ENCODE measurements at places on chromosomes 6 and 20.
A peak's percentile ranks its signal among the peaks of the same experiment; 100 is the strongest.

DNA sequence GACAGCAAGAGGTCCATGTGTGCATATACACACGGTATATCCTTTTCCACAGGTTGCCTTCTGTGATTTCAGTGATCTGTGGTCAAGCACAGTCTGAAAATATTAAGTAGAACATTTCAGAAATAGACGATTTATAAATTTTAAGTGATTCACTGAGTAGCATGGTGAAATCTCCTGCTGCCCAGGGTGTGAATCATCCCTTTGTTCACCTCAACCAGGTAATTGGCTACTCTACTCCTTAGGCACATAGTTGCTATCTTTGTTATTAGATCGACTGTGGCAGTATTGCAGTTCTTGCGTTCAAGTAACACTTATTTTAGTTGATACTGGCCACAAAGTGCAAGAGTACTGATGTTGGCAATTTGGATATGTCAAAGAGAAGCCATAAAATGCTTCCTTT lies 1421.7 kb downstream of the GRIK2 start:
- no peak for DNase-seq

- no peak for DNase-seq
These were observed 56.4 kb upstream of the RPS6KA2 start for GRCh38 chr6:166683477-166683876.

GRCh38 chr20:58309591-58310290 lies at the start of gene RAB22A:
TSS of gene RAB22A (plus strand) at chr20:58309715. CDS start at chr20:58309977, 262 bp downstream.
- peak; percentile 73 for DNase-seq

GRCh38 chr6:54516321-54516720 lies 208.1 kb downstream of the TINAG start:
- no peak for DNase-seq

DNA sequence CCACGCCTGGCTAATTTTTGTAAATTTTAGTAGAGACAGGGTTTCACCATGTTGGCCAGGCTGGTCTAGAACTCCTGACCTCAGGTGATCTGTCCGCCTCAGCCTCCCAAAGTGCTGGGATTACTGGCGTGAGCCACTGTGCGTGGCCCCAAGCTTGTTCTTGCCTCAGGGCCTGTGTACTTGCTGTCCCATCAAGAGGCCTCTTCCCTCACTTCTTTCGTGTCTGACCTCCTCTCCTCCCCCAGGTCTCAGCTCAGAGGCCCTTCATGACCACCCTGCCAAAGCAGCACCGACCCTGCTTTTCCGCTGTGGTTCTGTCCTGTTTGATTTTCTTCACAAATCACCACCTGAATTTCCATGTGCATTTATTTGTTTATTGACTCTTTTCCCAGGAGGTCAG lies 10.5 kb upstream of the UBE2V1 start:
- no peak for DNase-seq

DNA sequence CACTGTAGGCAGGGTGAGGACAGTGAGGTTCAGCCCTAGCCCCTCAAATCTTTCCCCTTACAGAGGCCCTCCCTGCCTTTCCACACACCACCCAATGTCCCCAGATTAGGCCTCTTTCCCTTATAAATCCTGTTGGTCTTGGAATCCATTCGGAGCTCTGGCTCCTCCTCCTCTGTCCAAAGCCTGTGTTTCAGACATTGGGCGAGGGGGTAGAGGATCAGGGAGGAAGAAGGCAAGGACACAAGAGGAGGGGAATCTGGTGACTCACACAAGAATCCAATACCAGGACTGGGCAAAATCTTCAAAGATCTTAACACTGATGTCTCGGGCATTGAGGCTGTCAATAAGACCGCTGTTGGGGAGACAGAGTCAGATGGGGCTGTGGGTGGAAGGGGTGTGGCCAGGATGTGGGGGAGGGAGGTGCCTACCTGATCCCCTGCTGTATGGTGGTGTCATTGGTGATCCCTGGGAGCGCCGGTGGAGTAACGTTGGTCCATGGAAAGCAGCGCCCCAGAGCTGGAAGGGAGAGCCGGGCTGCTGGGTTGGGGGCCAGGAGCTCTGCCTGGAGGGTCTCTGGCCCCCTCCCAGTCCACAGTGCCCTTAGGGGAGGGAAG lies 7.6 kb downstream of the SLC44A4 start:
- no peak for DNase-seq

- no peak for DNase-seq
These were observed 173.0 kb downstream of the AIG1 start for GRCh38 chr6:143233554-143234285.

DNA sequence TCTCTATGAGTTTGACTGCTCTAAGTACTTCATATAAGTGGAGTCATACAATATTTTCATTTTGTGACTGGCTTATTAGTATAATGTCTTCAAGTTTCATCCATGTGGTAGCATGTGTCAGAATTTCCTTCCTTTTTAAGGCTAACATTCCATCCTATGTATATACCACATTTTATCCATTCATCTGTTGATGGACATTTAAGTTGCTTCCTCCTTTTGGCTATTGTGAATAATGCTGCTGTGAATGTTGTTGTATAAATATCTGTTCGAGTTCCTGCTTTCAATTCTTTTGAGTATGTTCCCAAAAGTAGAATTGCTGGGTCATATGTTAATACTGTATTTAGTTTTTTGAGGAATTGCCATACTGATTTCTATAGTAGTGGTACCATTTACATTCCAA lies 79.5 kb downstream of the PTPRA start:
- DNase-seq = no peak

- DNase-seq = no peak
These were observed 306.7 kb downstream of the PLCB1 start for GRCh38 chr20:8438748-8439147.

- no peak for DNase-seq
These were observed 598 bp downstream of the OGFR start for GRCh38 chr20:62805155-62805710.

- no peak for DNase-seq
These were observed 1.7 kb upstream of the GMPR start for GRCh38 chr6:16236631-16237199.

- DNase-seq = no peak
These were observed 659 bp downstream of the MCUR1 start for GRCh38 chr6:13813621-13814175.

DNA sequence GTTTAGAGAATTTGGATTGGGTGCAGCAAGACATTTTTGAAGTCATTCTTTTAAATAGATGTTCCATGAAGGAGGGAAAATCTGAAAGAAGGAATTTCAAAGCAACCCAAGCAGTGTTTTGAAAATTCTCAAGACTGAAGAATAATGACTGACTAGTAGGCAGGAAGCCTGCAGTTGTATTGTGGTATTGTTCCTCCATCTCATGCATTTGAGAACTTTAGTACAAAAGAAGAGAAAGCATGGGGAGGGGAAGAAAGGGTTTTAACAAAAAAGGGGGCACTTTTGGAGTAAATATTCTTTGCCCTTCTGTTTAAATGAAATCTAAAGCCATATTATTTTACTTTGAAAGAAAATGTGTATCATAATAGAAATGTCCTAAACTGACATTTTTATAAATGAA lies 6.6 kb downstream of the NCOA3 start:
- DNase-seq = no peak

- DNase-seq = no peak
These were observed 70.4 kb downstream of the BACH2 start for GRCh38 chr6:90226257-90226656.

- DNase-seq = no peak
These were observed 6.3 kb downstream of the HMGN4 start for GRCh38 chr6:26544473-26544872.

DNA sequence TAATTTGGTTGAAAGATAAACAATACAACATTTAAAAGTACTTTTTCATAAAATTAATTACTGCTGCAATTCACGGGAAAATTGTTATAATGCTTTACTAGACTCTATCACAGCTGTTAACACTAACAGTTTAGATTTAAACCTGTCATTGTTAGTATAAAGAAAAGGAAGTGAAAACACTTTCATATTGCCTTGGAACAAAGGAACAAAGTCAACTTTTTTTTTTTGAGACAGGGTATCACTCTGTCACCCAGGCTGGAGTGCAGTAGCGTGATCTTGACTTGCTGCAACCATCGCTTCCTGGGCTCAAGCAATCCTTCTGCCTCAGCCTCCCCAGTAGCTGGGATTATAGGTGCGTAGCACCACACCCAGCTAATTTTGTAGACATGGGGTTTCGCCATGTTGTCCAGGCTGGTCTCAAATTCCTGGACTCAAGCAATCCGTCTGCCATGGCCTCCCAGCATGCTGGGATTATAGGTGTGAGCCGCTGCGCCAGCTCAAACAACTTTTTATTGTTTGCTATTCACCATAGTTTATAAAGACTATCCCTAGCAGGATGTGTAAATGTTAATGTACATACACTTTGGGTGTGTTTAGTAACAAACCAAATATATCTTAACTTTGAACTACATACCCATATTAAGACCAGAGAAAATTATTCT lies 22.1 kb downstream of the SLC35A1 start:
- no peak for DNase-seq

DNA sequence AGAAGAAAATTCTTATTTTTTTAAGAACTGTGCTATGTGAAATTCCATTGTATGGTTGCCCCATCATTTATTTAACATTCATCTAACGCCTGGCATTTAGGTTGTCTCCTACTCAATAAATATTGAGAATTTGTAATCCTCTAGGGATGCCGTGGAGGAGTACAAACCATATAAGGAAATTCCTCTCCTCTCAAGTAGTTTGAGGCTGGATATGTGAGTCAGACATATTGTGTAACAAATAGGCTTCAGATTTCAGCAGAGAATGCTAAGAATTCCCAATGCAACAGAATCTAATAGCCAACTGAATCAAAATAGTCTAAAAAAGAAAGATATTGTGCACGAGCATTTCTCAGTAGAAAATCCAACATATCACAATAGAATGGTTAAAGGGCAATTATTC lies 174.7 kb downstream of the OTOR start:
- DNase-seq = no peak

GRCh38 chr6:39086294-39086693 lies 28.7 kb downstream of the SAYSD1 start:
- no peak for DNase-seq

DNA sequence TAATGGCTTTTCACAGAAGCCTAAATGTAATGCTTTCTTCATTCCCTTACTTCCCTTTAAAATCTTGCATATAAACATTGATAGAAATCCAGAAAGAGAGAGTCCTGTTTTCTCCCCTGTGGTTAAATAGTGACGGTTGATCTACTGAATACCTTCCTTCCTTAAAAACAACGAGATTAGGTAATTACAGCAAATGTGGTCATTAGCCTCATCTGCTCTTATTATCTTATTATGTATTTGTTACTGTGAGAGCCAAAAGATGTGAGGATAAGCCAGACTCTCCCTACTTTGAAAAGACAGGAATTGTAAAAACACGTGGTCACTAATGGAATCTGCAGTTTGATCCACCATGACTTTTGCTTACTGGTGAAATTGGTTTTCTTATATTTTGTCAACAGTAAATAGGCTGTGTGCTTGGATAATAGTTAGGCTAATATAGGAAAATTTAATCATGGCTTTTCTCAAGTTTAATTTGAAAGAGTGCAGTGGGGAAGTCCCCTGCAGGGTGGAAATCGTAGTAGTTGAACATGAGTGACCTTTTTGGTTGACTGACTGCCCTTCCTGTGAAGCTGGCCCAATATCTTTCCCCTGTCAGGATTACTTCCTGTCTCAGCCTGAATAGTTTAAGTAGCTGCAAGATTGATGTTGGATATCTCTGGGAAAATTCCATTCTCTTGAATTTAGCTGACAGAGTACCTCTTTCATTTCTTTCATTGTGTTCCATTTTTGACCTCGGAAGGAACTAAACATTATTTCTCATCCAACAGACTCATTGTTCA lies 62.8 kb downstream of the JARID2 start:
- no peak for DNase-seq

DNA sequence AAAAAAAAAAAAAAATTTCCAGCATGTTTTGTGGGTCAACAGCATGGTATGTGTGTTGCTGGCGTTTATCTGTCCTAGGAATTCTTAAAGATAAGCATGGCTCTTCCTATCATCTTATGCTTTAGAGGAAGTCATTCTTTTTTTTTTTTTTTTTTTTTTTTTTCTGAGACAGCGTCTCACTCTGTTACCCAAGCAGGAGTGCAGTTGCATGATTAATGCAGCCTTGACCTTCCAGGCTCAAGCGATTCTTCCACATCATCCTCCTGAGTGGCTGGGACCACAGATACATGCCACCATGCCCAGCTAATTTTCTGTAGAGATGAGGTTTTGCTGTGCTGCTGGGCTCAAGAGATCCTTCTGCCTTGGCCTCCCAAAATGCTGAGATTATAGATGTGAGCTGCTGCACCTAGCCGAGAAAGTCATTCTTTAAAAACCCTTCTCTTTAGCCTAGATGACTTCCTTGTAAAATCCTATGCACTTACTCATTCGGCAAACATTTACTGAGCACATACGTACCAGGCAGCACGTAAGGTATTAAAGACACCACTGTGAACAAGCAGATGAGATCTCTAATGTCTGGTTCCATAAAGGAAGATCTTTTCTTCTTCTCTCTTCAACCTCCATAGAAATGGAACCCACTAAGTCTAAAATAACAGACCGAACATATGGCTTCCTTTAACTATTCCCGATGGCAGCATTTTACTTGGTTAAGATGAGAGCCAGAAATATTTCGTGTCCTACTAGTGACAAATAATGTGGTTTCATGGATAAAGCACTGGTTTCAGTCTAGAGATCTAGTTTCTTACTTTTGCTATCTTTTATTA lies 122.4 kb downstream of the RIN2 start:
- DNase-seq = no peak

- no peak for DNase-seq
These were observed 92.1 kb upstream of the EEF1E1 start for GRCh38 chr6:8194490-8194889.

GRCh38 chr6:31949926-31950548 lies 4.1 kb downstream of the CFB start:
- no peak for DNase-seq

- DNase-seq = no peak
These were observed 43.8 kb downstream of the ADAT2 start for GRCh38 chr6:143406673-143407072.
